ENCODE measurements at places on chromosomes 2 and 18. TPM values are rescaled to one million over a fixed set of nuclear protein-coding genes. Genes with fewer than 3 reads are reported as not detected.

The UCN gene
- 4.4 TPM for total RNA-seq

The REG3A gene
- not detected for total RNA-seq

The EHBP1 gene
- total RNA-seq: 46.1 TPM

The HDLBP gene
- 656 TPM for total RNA-seq

The RGPD3 gene
- total RNA-seq: 0.31 TPM

The TMEM247 gene
- not detected for total RNA-seq

GRCh38 chr18:10336749-10337350, 117.6 kb upstream of the APCDD1 start:
- no peak for DNase-seq

DNA sequence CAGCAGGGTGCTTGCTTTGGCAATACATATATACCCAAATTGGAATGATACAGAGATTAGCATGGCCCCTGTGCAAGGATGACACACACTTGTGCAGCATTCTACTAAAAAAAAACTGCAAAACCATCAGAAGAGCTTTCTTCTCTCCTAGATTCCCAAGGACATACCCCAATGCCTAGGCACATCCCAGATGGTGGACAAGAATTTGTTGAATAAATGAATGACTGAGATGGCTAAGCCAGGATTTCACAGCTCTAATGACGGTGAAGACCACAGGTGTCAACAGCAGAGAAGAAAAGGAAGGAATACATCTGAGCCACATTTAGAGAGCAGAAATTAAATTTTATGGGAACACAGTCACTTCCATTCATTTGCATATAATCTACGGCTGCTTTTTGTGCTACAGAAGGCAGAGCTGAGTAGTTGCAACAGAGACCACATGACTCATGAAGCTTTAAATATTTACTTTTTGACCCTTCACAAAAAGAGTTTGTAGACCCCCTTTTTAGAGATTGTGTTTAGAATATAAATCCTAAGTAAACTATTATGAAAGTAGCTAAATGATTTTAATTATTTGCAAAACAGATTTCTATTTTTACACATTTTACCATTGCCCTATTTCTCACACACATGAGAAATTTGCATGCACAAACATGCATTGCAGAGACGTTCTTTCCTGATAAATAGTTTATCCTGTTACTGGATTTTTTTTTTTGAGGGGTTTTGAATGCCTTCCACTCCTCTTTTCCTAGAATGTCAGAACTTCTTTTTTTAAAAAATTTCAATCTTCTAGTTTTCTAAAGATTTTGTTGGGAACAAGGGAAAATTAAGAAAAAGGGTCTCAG, 119.0 kb downstream of the PMAIP1 start:
- no peak for DNase-seq

DNA sequence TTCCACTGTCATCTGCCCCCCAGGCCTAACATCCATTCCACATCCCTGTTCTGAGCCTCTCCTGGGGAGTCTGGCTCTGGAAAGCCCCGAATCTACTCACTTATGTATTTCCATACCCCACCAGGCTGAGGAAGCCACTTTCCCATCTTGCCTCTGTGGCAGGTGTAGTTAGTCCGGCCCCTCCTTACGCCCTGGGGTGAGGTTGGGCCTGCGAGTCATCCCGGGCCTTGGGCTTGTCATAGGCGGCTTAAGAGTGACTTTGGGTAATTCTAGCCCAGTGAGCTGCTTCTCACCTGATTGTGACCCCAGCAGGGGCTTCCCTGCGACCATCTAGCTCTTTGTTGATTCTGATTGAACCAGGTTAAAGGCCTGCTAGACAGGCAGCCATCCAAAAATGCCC, 21.1 kb downstream of the PCARE start:
- no peak for DNase-seq

- DNase-seq: no peak
These were observed 38.1 kb upstream of the LCLAT1 start for GRCh38 chr2:30408961-30409387.

DNA sequence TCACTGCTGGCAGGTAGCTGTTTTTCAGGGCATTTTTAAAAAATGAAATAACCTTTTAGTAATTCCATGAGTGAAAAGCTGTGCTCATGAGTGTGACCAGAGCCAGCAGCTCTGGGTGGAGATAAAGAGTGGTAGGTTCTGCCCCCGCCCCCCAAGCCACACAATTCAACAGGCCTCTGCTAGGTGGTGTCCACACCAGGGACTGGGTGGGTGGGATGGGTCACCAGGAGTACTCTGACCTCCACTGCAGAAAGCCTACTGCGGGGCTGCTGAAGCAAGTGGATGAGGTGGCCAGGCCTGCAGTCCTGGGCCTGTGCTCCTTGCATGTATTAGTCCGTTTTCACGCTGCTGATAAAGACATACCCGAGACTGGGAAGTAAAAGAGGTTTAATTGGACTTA, 15.3 kb downstream of the PARD6G start:
- DNase-seq: no peak

DNA sequence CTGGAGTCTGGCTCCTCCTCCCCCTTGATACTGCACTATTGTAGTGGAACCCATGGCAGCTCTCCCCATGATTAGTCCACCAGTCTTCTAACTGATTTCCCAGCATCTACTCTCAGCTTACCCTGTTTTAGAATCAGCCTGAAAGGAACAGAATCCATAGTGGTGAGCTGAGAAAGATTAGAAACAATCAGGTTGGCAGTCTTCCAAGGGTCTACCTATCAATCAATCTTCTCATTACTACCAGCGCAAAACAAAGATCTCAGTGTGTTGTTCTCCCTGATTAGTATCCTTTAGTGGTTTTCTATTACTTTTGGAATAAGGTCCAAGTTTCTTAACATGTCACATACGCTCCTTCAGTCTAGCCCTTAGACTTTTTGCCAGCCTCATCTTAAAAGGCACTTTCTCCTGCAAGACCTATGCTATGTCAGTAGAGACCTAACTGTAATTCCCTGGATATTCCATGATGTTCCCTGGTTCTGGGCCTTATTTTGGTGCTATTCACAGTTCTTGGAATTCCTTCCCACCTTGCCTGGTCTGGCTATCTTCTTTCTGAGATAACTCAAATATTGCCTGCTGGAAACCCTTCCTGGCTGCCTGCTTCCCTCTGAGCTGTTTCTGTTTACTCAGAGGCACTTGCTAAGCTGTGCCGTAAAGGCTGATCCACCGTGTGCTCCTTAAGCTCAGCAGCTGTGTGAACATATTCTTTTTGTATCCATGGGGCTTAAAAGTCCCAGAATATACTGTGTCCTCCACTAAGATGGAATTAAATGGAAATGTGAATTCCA, 32.6 kb downstream of the LAMA3 start:
- DNase-seq: no peak

DNA sequence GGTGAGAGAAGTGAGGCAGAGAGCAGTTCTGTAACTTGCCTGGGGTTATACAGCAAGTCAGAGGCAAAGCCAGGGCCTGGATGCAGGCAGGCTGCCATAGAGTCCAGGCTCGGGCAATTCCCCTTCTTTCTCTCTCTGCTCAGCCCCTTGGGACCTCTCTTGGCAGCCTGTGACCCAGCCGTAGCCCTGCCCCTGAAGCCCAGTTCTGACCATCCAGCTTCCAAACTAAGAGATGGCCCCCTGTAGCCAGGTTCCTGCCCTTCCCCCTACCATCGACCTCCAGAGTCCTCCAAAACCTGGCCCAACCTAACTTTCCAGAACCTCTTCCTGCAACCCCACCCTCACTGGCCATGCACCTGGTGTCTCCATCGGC, 201.2 kb downstream of the CTIF start:
- DNase-seq: no peak

GRCh38 chr2:105384216-105384615, 14.6 kb downstream of the FHL2 start:
- DNase-seq: no peak

DNA sequence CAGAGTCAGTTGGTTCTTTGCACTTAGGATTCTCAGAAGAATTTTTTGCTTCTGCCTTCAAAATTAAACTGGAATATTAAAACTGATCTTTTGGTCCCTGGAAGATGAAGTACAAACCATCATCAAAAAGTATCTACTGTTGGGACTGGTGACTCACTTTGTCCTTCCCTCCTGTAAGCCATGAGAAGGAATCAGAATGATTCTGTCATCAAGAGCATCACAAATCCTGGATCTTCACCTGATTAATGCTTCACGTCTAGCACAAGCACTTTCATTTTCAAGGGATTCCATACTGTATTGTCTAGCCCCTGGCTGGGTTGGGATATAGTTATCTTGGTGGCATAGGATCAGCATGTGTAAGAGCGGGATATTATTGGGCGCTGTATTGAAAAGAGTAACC, 69.3 kb upstream of the CYP1B1 start:
- no peak for DNase-seq

- DNase-seq: no peak
These were observed 119.1 kb downstream of the AQP4 start for GRCh38 chr18:26746398-26746797.

GRCh38 chr18:44342946-44343345, 337.7 kb upstream of the SETBP1 start:
- DNase-seq: no peak

DNA sequence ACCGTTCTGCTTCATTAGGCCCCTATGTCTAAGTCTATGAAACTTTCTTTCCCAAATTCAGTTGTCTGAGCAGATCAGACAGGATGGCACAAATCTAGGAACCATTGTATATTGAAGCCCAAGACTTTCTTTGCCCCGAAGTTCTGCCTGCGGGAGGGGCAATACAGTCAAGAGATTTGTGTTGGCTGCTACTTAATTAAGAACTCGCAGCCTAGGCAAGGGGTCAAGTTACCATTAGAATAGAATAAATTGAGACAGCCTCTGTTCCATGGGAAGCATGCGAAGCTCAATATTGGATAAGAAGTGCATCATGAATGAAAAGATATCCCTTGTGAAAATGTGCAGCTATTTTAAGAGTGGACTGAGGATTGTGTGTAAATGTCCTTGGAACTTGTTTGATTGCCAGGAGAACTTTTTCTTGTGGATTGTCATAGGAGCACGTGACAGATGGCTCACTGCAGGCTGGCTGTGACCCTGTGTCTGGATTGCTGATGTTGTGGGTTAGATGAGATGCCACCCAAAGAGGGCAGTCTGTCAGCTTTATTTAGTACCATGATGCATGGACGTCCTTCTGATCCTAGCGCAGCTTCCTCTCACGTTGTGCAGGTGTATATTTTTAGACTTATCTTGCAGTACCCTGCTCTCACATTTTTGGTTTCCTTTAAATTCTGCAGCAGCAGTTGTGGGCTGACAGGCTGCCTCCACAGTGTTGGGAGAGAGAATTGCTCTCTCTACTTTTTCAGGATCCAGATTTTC, 30.9 kb downstream of the HAUS1 start:
- DNase-seq: no peak

GRCh38 chr2:85112906-85113625, 20.1 kb upstream of the TCF7L1 start:
- no peak for DNase-seq

DNA sequence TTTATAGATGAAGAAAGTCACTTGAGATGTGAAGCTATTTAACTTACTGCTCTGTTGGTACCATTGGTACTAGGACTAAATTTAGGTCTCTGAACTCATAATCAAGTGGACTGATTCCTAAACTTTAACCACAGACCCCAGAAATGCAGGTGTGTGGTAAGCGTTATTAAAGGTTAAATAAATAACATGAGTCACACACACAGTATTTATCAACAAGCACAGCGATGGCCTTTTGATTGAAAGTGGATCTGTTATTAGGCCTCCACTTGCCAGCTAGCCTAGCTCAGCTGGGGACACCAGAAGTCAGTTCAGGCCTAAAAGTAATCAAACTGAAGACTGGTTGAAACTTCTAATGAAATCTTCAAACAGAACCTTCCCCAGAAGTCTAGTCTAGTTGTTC, 161.3 kb upstream of the DPP10 start:
- no peak for DNase-seq

- DNase-seq: no peak
These were observed 62.6 kb downstream of the EMX1 start for GRCh38 chr2:72979896-72980295.

DNA sequence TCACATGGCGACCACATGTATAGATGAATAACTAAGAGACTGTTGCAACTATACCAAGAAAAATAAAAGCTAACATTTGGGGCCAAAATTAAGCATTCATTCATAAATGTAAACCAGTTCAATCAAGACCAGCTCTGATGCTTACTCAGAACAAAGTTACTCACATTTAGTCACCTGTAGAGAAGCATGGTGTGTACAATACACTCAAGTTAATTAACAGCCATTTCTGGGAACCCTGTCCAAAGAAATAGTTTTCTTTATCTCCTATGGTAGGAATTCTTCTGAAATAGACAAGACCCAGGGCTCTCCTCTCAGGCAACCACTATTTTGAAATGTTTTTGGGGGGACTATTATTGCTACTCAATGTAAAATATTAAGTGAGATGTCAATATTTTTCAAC, 1.6 kb downstream of the SCN3A start:
- DNase-seq: no peak

- no peak for DNase-seq
These were observed 500.2 kb upstream of the SALL3 start for GRCh38 chr18:78479443-78479842.

- no peak for DNase-seq
These were observed 156.8 kb upstream of the ERBB4 start for GRCh38 chr2:212695426-212695825.

DNA sequence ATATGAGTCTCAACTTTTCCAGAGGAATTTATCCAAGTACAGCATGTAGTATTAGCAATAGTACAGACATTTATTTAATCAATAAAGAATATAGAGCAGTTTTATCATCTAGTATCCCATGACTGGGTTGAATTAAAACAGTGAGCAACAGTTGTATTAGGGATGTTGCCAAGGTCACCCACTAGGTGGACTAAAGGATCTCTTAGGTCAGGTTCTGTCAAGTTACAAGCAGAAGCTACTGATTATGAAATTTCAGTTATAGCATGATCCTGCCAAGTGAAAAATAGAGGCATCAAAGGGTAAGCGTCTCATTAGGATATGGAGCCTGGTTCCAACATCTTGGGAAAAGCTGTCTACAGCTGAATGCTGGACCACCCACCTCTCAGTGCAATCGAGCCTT, 52.1 kb upstream of the LAPTM4A start:
- no peak for DNase-seq

DNA sequence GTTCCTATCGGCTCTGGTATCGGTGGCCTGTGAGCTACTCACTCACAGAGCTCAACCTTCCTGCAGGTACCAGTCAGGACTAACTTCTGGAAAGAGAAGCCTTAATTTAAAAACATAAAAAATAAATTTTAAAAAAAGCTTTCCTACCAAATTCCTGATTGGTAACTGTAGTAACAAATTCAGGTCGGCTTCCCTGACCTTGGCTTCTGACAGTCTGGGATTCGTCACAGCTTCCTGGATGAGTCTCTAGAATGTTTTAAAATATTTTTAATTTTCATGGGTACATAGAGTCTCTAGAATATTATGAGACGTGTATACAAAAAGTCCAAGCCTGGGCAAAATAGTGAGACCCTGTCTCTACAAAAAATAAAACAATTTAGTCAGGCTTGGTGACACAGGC, 45.0 kb upstream of the MTCL1 start:
- DNase-seq: no peak

Data from Panc1 (cell line).